ENCODE measurements at places on chromosomes 5 and 9. TPM values are rescaled to one million over a fixed set of nuclear protein-coding genes. Genes with fewer than 3 reads are reported as not detected.

- no peak for DNase-seq
These were observed 48.9 kb downstream of the PTPN3 start for GRCh38 chr9:109449036-109449798.

DNA sequence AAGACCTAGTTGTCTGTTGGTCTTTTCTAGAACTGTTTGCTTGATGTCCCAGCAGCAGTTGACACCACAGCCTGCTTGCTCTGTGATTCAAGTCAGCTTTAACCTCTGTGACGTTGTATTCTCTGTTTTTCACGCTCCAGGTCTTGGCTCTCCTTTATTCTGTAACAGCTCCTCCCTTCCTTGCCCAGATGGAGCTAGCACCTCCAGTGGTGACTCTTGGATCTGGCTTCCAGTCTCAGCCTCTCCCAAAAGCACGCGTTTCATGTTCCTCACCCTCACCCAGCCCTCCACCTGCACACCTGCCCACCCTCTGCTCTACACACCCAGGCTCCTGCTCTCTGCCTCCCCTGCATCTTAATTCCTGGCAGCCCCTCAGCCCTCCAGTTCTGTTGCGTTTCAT lies 50.6 kb downstream of the DMRT1 start:
- no peak for DNase-seq

- DNase-seq, result no peak
These were observed 41.7 kb downstream of the ACTL7B start for GRCh38 chr9:108813951-108814601.

GRCh38 chr5:171528865-171529614 lies 109.6 kb downstream of the FGF18 start:
- DNase-seq, result no peak

GRCh38 chr9:98172604-98173003 lies 19.8 kb downstream of the CORO2A start:
- DNase-seq, result no peak

GRCh38 chr9:112546149-112547012 lies 59.8 kb downstream of the KIAA1958 start:
- DNase-seq, result peak; percentile 4

DNA sequence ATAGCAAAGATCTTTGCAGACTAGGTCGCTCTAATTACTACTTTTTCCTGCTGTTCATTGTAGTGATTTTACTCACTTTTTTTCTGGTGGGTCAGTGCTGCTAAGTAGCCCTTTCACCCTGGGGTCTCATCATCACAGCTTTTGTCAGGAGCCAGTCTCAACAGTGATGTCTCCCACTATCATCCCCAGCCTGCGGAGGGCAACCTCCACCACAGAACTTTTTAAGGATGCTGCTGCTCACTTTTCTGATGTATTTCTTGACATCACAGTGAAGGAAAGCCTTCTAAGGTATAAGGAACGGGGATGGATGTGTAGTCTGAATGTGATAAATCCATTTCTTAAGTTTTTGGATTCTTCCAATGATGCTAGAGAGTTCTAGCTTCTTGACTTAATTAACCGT lies 242.5 kb upstream of the RIOK2 start:
- DNase-seq, result no peak

DNA sequence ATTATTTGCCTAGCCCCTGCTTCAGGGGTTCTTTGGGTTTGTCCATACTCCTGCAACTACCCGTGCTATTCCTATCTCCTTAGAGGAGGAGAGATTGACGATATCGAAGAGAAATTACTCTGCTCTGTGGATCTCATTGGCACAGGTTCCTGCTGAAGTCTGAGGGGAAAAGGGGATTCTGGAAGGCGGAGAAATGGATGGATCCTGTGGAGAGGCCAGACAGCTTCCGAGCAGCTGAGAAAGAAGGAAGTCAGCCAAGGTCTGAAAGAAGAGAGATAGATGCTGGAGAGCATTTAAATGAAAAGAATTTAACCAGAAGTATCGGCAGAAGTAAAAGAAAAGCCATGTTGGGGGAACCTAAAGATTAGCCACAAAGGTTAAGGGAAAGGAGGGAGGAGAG lies 40.4 kb upstream of the SPATA31C2 start:
- DNase-seq, result no peak

DNA sequence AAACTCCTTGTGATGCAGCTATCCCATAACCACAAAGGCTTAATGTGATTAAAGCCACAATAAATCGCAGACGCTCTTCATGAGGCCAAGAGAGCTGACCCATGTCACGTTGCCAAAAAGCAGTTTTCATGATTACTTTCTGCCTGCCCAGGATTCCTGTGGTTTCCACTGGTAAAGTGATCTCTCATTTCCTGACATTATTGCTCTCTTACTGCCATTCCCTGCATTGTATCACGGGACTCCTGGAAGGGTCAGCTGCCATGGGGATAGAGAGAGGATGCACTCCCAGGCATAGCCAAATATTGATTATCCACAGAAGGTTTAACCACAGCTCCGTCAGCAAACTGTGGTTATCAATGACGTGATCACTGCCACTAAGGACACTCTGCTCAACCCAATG lies 103.8 kb upstream of the SLC1A3 start:
- no peak for DNase-seq

DNA sequence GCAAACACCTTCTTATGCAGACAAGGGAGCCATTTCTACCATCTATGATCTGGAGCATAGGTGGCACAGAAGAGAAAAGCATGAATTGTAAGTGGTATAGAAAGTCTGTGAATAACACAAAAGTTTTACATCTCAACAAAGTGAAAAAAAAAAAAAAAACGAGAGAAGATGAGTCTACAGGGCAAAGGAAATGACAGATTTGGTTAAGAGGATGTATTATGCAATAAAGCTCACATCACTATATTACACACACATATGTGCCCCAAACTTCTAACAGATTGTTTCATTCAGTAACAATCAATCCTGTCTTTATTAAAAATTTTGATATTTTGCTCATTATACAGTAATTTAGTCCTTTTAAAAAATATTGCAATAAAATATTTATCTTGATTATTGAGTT lies 49.8 kb downstream of the CERT1 start:
- DNase-seq, result no peak

- DNase-seq, result no peak
These were observed at the start of gene ATP10B for GRCh38 chr5:160852049-160852448. Gene ATP10B, minus strand, starts transcription at chr5:160852211. Its CDS starts 164,137 bp downstream, at chr5:160688074.

DNA sequence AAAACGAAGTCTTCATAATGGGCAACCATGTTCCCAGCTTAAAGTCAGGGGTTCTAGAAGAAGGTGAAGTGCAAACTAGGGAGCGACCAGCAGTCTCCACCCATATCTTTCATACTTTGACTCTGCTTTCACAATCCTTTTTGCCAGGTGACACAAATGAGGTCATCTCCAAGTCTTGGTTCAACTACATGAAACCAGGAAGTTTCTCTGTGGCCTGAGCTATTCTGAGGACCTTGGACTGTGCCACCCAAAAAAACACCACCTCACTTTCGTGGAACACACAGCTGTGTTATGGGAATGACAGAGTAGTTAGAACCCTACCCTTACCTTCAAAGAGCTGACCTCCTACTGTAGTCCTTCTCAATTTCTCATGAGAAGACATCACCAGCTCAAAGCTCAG lies 309.2 kb downstream of the AGTPBP1 start:
- no peak for DNase-seq

- no peak for DNase-seq
These were observed 347.5 kb downstream of the SEMA5A start for GRCh38 chr5:9198394-9198793.

GRCh38 chr9:6268826-6269397 lies 53.3 kb downstream of the IL33 start:
- DNase-seq, result no peak

- DNase-seq, result no peak
These were observed 91.8 kb upstream of the CCDC112 start for GRCh38 chr5:115388240-115388639.

DNA sequence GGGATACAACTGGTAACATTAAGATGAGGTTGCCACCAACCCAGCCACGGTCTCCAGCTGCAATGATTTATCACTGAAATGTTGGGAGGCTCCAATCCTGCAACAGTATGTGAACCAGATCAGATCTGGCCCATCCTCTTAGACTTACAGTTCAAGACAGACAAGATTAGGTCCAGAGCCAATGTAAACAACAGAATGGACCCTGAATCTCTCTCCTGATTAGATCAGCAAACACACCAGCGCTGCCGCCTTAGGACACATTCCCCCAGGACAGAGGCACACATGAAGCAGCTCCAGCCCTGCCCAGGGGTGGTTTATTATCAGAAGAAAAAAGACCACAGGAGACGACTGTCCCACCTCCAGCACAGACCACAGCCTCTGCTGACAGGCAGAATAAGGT lies 82.1 kb downstream of the SLIT3 start:
- no peak for DNase-seq

DNA sequence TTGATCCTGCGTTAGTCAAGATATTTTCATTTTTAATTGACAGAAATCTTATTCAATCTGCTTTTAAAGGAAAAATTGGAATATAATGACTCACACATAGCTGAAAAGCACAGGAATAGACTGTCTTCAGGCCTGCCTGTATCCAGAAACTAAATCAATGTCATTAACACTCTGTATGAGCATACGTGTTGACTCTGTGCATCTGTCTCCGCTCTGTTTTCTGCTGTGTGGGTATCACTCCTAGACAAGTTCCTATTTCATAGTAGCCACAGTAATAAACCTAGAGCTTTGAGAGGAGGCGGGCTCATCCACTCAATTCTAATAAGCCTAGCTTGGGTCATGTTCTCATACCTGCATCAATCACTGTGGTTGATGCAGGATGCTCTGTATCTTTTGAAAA lies 267.6 kb downstream of the KCTD16 start:
- DNase-seq, result no peak

DNA sequence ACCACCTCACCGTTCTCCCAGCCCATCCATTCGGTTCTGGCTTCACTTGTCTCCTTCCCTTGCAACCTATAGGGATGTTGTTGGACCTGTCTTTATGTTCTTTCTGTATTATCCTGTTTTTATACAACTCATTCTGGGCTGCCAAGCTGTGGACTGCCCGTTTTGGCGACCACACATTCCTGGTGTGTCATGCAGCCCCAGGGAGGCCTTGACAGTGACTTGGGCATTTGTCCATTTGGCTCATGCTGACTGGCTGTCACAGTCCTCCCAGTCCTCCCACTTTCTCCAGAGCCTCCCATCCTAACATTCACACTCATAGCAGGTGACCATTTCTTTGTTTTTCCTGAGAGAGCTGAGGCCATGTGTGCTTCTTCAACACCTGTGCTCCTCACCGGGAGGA lies 136.4 kb downstream of the SLF1 start:
- DNase-seq, result no peak

- no peak for DNase-seq
These were observed 169.1 kb upstream of the PIK3R1 start for GRCh38 chr5:68046445-68046844.

DNA sequence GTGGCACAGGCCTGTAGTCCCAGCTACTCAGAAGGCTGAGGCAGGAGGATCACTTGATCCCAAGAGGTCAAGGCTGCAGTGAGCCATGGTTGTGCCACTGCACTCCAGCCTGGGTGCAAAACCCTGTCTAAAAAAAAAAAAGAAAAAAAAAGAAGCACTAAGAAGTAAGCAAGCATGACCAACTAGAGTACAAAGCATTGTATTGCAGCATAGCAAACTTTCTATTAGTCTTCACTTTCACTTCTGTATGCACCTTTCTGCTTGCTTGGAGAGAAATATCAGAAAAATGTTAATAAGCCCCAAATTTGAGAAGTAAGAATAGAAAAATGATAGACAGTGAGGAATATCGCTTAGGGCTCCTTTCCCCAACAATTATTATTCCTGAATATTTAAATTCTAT lies 497.7 kb upstream of the WWC1 start:
- no peak for DNase-seq

DNA sequence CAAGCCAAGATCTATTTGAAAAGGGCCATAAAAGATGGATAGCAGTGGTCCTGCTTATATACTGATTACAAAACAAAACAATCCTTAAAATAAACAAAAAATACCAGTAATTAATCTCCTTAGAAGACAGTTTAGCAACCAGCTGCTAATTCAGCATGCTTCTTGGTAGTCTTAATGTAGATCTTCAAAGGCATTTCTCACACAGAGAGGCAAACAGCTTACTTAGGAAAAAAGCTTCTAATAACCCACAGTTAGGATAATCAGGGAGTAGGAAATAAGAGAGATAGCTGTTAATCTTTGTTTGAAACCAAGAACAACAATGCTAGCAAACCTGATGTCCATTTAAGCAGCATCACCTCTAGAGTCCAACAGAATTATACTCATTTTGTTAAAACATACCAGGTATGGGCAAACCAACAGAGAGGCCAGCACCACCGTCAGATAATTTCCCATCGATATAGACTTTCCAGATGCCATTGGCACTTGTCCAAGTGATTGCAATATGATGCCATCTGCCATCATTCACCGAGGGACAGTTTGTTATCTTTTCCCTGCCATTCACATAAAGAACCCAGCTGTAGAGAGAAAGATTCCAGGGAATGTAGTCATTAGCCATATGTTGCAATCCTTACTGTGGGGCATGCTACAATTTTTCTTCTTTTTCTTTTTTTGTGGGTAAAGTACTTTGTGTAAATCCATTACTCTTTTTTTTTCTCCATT lies 105.6 kb upstream of the TXNDC8 start:
- DNase-seq, result no peak

DNA sequence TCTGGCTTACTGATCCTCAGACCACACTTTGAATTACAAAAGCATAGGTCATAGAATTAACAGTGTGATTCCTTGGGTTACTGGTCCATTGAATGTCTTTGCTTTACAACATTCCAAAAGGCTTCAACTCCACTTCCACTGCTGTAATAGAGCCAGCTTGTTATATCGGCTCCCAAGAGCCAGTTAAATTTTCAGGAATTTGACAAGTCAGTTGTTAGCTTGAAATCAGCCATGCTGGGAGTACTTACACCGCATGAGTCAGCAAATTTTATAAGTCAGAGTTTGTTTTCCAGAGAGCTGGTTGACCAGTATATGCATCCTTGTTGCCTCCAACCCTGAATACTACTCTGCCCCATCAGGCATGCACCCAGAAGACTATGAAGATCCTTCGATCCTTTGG lies 73.1 kb downstream of the FOXB2 start:
- no peak for DNase-seq

DNA sequence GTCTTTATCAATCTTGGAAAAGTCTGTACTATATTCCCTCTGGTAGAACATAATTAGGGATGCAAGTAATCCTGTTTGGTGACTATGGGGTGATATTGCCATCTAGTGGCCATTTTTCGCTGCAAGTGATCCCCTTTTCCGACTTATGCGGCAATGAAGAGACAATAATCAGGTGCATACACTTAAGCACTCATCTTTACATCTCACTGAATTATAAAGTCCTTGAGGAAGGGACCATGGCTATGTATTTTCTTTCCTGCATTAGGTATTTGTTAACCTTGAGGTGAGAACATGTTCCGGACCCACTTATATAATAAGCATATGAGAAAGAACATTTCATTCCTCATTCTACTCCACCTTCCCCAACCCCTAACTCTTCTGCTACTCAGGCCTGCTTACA lies 19.6 kb upstream of the LIX1 start:
- peak; percentile 70 for DNase-seq

GRCh38 chr9:19998153-19998552 lies 209.3 kb upstream of the SLC24A2 start:
- DNase-seq, result peak; percentile 57

- no peak for DNase-seq
These were observed 94.9 kb downstream of the DENND1A start for GRCh38 chr9:123834889-123835562.

The BASP1 gene
- total RNA-seq, result 0.18 TPM

The ORM1 gene
- total RNA-seq, result not detected

The FRMD3 gene
- total RNA-seq, result 0.27 TPM

The PDGFRB gene
- total RNA-seq, result 0.74 TPM

The TRIM36 gene
- 0.18 TPM for total RNA-seq

The OR2V2 gene
- total RNA-seq, result not detected

The GIN1 gene
- 9.8 TPM for total RNA-seq

The ANGPTL2 gene
- not detected for total RNA-seq

The WNT8A gene
- not detected for total RNA-seq

The GRXCR2 gene
- total RNA-seq, result not detected
